ENCODE measurements at places on chromosomes 7 and 10.

DNA sequence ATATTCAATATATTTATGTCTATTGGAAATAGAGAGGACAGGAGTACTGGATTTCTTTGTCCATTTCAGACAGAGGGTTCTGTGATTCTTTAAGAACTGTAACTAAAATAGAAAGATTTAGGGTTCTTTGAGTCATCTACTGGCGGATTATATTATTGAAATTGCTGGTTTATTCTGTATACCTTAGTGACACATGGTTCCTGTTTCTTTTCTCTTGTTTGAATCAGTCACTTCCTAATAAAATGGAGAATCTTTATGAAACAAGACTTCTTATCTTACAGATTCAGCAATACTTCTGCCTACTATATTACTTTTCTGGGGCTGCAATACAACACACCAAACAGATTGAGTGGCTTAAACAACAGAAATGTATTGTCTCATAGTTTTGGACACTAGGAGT is 20.8 kb upstream of the ZNF800 start:
- no peak for DNase-seq

GRCh38 chr10:91901784-91902677 is 7.3 kb downstream of the FGFBP3 start:
- DNase-seq = no peak

- DNase-seq = no peak
Observed at GRCh38 chr10:3800586-3800985, 15.6 kb upstream of the KLF6 start.

GRCh38 chr7:127516320-127516719 is 69.1 kb downstream of the GCC1 start:
- no peak for DNase-seq

DNA sequence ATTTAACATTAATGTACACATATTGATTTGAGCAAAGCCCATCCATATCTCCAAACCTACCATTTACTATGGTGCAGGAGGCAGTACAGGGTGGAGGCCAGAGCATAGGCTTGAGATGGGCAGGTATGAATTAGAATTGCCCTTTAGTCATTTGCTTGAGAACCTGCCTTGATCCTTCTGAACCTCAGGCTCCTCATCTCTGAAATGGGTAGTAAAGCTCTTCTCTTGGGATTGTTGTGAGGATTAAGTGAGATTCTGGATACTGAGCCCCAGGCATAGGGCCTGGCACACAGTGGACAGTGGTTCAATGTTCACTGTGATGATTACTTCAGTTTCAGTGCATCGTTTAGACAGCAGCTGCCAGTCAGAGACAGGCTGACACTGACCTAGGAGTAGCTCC is 5.0 kb upstream of the ATXN7L1 start:
- DNase-seq = no peak

DNA sequence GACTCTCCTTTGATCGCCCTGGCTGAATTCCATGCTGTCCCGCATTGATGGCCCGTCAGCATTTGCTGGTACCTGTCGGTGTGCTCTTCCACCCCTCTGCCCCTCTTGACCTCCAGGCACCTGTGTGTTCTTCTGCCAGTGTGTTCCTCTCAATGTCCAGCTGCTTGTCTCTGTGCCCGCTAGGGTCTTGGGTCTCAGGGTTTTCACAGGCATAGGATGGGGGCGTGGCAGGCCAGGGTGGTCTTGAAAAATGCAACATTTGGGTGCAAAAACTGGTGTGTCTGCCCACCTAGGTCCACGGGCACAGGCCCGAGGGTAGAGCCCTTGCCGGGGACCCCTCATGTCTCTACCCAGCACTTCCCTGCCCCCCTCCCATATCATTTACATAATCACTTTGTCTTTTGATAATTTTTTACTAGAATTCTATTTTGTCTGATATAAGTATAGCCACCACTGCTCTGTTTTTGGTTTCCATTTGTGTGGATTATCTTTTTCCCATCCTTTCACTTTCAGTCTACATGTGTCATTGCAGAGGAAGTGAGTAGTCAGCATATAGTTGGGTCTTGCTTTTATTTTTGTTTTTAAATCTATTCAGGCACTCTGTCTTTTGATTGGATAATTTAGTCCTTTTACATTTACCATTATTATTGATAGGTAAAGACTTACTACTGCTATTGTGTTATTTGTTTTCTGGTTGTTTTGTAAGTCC is 46.6 kb upstream of the ADRA2A start:
- DNase-seq = no peak

- DNase-seq = no peak
Observed at GRCh38 chr7:84399661-84400060, 205.1 kb upstream of the SEMA3A start.

DNA sequence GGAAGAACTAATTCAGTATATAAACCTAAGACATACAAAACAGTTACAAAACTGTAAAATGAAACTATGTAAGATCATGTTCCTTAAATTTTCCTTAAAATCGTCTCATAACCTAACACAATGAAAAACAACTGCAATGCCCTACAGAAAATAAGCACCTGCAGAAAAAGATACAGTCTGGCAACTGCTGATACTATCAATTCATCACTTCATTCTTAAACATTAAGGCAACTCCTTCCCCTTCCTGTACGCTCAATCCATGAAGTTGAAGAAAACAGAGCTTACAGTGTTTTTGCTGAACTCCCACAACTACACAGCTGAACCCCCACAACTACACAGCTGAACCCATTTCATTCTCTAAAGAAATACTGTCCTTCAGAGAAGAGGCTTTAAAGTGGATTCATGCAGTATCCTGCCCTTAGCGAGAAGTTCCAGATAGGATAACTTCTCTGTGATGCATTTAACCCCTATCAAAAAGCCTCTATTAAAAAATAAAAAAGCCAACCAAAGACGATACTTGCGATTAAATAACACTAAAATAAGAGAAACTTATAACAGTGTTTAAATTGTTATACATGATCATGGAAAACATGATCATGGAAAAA is 50.0 kb downstream of the JMJD1C start:
- no peak for DNase-seq

- no peak for DNase-seq
Observed at GRCh38 chr10:42734536-42734935, 48.1 kb upstream of the BMS1 start.

DNA sequence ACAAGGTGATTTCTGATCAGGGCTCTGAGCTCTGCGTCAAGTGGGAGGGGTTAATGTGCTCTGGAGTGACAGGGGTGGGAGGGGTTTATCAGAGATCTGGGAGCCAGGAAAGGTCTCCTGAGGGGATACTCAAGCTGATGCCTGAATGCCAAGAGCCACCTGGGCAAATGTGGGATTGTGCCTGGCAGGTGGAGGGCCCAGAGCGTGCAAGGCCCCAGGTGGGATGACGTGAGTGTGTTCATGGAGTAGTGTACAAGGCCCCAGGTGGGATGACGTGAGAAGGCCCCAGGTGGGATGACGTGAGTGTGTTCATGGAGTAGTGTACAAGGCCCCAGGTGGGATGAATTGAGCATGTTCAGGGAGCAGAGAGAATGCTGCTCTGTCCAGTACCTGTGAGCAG is 610.3 kb downstream of the PTPRN2 start:
- DNase-seq = no peak

- DNase-seq = no peak
Observed at GRCh38 chr10:62895063-62895462, 78.9 kb upstream of the EGR2 start.

DNA sequence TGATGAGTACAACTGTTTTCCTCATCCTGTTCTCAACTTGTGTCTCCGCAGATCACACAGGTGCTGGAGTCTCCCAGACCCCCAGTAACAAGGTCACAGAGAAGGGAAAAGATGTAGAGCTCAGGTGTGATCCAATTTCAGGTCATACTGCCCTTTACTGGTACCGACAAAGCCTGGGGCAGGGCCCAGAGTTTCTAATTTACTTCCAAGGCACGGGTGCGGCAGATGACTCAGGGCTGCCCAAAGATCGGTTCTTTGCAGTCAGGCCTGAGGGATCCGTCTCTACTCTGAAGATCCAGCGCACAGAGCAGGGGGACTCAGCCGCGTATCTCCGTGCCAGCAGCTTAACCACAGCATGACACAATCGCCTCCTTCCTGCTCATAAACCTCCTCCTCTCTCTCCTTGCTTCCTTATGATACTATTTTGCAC is 126.7 kb upstream of the PRSS58 start:
- DNase-seq = no peak

DNA sequence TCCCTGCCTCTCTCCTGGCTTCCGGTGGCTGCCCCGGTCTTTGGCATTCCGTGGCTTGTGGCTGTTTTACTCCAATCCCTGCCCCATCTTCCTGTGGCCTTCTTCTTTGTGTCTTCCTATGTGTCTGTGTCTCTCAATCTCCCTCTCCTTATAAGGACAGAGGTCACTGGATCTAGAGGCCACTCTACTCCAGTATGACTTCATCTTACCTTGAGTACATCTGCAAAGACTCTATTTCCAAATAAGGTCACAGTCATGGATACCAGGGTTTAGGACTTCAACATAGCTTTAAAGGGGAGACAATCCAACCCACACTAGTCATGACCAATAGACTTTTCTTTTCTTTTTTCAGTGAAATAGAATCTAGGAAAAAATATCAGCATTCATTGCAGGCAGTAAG is 153.3 kb upstream of the INSYN2A start:
- DNase-seq = no peak

DNA sequence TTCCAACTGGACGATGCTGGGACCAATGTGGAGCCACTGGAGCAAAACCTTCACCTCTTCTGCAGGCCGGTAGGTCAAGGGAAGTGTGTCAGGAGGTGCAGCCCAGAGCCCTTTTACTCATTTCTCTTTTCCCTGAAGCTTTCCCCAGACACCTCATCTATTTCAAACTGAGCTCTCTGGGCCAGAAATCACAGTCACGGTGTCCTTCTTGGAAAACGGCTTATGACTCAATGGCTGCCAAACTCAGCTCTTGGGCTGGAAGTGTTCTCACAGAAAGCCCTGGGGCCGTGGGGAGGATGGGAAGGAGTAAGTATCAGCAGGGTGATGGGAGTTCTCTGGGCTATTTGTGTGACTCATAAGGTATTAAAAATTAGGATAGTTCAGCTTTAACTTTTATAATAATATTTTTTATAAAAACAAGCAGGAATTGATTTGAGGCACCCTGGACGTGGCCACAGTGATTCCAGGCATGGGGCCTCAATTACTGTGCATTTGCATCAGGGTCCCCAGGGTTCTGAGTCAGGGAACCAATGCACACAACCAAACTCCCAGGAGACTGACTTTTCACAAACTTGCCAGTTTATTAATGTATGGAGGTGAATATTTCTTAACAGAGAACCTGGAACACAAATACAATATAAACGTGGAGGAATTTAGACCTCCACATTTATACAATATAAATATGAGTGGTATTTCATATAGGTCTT is 187.4 kb upstream of the TMEM72 start:
- DNase-seq = no peak

DNA sequence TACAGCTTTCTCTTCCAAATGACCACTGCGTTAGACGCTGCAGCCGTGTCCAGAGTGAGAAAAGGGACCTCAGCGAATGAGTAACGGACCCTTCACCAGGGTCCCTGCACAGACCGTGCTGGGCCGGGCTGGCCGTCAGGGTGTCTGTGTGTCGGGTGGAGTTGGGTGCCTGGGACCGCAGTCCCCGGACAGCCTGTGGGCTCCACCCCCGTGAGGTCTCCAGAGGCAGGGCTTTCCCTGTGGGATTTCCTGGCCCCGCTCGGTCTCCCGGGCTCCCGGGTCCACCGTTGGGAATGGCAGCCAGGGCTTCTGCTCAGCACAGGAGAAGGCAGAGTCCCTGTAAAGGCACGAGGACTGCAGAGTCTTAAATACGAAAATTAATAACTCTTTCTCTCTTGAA is 509.7 kb downstream of the TCERG1L start:
- no peak for DNase-seq

GRCh38 chr10:98472196-98472595 is 25.5 kb upstream of the HPS1 start:
- no peak for DNase-seq

- no peak for DNase-seq
Observed at GRCh38 chr7:18828994-18829857, 288.2 kb downstream of the TWIST1 start.

- DNase-seq = peak; percentile 80
Observed at GRCh38 chr7:92178928-92179924, at the start of gene LRRD1. Gene LRRD1, minus strand, starts transcription at chr7:92179142. Its CDS starts 13,940 bp downstream, at chr7:92165202.

Measured in T-helper 2 cell (primary cell).